HL-60 (cell line): ENCODE measurements at places on chromosomes 7 and 10.

DNA sequence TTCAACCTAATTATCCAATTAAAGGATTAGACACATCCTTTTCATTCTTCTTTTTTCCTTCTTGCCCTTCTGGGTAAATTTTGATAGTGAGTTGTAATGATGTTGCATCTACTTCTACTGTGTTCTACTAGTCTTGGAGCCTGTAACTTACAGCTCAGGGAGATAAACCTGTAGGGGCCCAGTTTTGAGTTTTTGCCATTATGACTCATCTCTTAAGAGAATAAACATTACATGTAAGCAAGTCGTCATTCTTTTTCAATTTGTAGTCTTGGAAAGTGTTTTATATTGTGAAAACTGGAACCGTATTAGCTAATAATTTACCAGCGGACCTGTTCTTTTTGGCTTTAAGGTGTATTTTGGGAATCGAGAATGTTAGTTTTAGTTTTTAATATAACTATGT is 89.7 kb upstream of the RPA3 start:
- no peak for DNase-seq

- DNase-seq = no peak
Observed at GRCh38 chr7:21377545-21377944, 50.3 kb upstream of the SP4 start.

GRCh38 chr7:156620291-156620675 is 20.3 kb upstream of the RNF32 start:
- no peak for DNase-seq

- DNase-seq = no peak
Observed at GRCh38 chr7:121103579-121103978, 115.1 kb downstream of the CPED1 start.

DNA sequence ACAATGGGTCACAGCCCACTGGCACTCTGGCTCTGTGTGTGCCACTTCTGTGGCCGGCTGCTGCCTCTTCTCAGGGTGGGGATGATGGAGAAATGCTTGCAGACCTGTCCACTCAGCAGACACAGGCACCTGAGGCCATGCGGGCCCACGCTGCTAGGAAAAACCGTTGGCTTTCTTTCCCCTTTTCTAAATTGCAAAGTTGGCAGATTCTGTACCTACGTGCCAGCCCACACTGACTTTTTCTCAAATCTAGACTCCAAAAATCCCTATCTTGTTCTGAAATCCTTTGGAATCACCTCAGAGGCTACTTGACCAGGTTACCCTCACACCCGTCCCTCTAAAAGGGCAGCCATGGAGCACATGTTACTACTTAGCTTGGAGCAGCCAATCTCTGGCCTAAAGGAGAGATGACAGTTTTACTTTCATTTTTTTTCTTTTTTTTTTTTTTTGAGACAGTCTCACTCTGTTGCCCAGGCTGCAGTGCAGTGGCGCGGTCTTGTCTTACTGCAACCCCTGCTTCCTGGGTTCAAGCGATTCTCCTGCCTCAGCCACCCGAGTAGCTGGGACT is 99.4 kb downstream of the RNF216 start:
- no peak for DNase-seq

DNA sequence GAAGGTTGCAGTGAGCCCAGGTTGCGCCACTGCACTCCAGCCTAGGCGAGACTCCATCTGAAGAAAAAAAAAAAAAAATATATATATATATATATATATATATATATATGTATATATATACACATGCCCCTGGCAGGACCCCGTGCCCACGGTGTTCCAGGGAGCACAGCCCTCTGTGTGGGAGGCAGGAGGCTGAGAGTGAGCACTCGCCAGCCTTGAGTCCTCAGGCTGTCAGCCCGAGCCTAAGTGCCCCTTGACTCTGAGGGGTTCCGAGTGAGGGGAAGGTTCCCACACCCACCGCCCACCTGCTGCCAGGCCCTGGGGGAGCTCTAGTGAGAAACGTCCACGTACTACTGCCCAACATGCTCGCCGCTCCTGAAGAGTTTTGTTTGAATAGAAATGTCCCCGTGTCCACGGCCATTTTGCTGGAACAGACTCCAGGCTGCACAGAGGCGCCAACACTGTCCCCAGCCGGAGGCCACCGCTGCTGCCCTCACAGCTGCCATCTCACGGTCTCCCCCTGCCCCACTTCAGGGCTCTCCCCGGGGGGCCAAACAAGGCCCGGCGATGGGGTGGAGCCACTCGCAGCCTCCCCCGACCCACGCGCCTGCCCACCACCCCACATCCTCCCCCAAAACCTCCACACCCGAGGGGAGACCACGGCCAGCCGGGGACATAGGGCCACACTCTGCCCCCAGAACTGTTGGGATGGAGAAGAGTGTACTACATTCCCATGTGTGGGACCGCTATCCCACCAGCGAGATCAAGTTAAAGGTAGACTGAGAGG is 62.8 kb upstream of the EBF3 start:
- DNase-seq = no peak

- DNase-seq = no peak
Observed at GRCh38 chr10:112585126-112585525, 138.1 kb downstream of the VTI1A start.

DNA sequence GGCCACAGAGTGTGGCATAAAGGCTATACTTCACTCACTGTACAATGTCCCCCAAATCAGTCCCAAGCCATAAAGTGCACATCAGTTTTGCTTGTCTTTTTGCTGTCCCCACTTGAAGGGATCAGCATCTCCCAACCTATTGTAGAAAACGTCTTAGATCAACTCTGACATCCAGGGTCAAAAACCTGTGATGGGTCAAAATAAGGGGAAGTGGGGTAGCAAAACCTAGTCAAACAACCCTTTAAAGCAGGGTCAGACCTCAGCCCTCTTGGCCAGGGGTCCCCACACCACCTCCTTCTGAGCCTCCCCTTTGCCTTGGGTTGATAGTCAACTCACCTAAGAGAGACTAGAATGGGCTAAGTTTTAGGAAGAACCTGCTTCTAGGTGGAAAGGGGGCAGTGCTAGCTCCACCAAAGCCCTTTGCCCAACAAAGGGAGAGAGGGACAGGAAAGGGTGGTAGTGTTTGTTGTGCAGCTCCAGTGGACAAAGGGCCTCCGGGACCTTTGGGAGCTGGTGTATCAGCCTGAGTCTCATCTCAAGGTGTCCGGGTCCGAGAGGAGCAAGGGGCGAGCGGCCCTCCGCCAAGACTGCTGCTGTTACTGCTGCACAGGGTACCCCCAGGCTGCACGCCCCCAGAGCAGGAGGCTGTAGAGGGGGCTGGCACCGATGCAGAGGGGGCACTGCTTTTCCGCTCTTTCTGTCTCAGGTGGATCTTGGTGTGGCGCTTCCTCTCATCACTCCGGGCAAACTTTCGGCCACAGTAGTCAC is 3.3 kb downstream of the EGR2 start:
- no peak for DNase-seq

GRCh38 chr10:34374356-34375045 is 440.6 kb downstream of the PARD3 start:
- DNase-seq = peak; percentile 17

DNA sequence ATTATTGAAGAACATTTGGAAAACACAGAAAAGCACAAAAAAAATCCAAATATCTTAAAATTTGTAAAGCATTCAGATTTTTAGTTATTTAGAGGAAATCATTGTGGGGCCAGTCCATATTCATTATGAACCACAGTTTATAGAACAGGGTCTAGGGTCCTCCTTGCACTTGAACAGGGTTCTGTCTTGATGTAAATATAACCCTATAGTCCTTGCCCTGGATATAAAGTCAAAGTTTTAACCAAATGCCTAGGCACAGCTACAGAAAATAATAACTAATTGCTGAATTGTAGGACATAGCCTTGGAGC is 25.6 kb downstream of the CASP7 start:
- no peak for DNase-seq

- no peak for DNase-seq
Observed at GRCh38 chr7:42991913-42992591, 59.9 kb downstream of the MRPL32 start.

- peak; percentile 55 for DNase-seq
Observed at GRCh38 chr7:131355917-131356777, 28.5 kb downstream of the MKLN1 start.

DNA sequence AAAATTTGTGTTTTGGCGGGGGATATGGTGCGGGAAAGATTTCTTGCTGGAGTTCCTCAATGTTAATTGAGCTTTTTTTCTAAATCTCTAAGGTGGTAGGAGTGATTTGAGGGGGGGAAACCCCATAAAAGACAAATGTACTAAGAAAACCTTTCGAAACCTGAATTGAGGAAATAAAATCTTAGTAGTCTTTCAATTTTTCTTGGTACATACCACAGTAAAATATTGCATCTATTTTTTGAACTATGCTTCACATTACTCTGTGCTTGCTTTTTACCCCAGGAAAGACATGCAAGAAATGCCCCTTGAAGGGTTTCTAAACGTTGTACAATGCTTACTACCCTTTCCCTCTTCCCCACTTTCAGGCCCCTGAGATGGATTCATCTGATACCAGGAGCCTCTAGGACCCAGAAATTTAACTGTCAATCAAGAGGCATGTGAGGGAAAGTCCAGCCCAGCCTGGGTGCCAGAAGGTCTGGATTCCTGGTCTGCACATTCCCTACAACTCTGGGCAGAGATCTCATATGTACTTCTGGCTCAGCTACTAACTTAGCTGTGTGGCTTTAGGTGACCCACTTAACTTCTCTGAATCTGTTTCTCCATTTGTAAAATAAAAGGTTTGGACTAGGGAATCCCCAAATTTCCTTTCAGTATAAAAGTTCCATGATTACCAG is 5.8 kb upstream of the PDCD4 start:
- no peak for DNase-seq

DNA sequence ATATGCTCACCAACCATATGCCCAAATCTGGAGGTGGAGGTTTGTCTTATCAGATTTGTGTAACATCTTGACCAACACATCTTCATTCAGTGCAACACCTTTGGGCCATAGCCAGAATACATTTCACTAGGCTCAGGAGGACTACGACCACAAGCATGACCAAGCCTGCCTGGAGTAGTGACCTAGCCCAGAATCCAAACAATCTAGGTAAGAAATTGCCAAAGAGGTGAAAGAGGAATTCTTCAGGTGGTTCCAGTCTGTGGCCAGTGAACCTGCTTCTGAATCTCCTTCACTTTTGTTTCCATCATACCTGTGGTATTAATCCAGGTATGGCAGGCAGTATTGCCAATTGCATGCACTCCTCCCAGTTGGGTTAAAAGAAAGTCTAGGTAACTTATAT is 112.8 kb upstream of the RAB18 start:
- no peak for DNase-seq

DNA sequence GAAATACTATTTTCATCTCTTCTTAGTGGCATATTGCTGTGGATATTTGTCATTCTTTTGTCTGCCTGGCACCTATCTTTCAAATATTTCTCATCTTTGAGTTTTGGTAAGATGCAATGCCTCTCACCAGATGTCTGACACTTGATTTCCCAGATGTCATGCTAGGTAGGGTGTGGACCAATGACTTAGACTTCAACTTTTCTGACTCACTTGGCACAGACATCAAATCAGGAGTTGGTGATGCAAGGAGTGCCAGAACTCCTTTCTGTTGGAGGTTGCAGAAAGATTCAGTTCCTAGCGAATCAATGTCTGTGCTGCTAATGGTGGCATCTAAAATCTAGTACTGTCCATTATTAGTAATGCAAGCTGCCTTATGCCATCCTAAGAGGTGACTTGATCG is 216.9 kb upstream of the FERD3L start:
- DNase-seq = no peak

DNA sequence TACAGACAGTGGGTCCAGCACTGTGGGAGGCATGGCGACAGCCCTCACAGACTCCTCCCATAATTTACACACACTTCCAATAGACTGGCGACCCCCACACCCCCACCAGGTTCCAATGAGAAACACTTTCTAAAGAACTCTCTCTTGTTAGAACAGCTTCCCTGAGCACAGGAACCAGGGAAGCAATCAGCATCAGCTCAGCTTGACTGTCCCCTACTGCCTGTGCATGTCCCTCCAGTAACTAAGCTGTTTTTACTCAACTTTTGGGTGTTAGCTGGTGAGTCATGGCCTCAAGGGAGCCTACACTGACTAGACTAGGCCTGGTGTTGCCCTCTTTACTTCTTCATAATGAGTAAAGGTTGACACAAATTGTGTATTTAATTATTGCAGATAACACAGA is 32.6 kb upstream of the HERPUD2 start:
- no peak for DNase-seq

- DNase-seq = no peak
Observed at GRCh38 chr10:119655566-119656001, 4.4 kb downstream of the BAG3 start.

GRCh38 chr10:51846856-51847506 is 147.6 kb upstream of the CSTF2T start:
- no peak for DNase-seq

DNA sequence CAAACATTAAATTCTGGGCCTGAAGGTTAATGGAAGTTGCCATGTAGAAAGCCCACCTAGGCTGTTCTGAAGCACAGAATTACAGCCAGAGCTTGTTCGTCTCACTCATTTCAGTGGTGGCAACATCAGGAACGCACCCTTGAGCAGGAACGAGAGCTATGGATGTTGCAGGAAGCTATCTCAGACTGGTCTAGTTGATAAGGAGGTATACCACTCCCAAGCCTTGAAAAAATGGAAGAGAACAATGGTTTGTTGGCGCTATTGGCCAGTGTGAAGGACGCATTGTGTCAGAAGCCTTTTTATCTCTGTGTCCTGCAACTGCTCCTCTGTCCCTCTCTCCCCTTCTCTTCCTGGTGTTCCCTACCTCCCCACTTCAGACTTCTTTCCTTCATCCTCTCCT is 60.9 kb upstream of the RAPGEF5 start:
- DNase-seq = no peak

DNA sequence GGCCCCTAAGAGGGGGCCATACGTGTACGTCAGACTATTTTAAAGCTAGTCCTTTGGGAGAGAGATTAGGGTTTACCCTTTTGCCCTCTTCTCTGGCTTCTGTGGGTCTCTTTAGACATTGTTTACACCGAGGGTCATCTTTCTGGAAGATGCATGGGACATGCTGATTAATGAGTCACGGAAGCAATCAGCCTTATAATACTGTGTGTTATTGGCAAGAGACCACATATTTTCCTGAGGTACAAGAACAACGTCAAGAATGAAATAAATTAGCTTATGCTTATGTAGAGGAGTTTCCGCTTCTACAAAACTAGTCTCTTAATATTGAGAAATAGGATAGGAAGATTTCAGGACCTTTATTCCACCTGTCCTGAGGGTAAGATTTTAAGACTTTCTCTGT is 327.7 kb downstream of the BBS9 start:
- DNase-seq = no peak

DNA sequence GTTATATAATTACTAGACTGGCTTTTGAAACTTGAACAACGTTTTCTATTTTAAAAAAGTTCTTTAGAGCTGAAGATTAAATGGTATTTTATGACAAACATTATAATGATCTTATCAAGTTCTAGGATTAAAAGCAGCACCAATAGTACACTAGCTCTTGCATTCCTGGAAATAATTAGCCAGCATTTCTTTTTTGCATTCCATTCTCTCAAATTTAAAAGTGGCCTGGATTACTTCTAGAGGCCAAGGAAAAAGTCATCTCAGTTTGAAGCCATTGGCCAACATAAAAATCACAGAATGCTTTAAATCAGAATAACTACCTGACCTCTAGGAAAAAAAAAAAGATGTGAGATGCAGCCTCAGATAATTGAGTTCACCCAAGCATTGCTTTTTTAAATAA is 1326.4 kb upstream of the SORCS1 start:
- DNase-seq = no peak

- DNase-seq = no peak
Observed at GRCh38 chr10:19499291-19499770, 316.9 kb upstream of the PLXDC2 start.

- DNase-seq = no peak
Observed at GRCh38 chr10:17859492-17860156, 50.5 kb downstream of the MRC1 start.

- DNase-seq = no peak
Observed at GRCh38 chr10:123045961-123046731, 37.3 kb downstream of the ACADSB start.
